ENCODE measurements at places on chromosomes 4 and X.

- DNase-seq = no peak
Observed at GRCh38 chr4:44679060-44679459, 840 bp downstream of the GUF1 start.

- DNase-seq = no peak
Observed at GRCh38 chrX:132999209-132999608, 40.8 kb upstream of the HS6ST2 start.

DNA sequence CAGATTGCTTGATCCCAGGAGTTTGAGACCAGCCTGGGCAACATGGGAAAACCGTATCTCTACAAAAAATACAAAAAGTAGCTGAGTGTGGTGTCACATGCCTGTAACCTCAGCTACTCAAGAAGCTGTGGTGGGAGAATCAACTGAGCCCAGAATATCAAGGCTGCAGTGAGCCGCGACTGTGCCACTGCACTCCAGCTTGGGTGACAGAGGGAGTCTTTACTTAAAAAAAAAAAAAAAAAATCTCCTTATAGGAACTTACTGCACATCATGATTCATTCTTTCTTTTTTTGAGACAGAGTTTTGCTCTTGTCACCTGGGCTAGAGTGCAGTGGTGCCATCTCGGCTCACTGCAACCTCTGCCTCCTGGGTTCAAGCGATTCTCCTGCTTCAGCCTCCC is 24.3 kb downstream of the UPF3B start:
- no peak for DNase-seq

GRCh38 chr4:118916691-118917289 is 28.1 kb downstream of the SYNPO2 start:
- DNase-seq = no peak

DNA sequence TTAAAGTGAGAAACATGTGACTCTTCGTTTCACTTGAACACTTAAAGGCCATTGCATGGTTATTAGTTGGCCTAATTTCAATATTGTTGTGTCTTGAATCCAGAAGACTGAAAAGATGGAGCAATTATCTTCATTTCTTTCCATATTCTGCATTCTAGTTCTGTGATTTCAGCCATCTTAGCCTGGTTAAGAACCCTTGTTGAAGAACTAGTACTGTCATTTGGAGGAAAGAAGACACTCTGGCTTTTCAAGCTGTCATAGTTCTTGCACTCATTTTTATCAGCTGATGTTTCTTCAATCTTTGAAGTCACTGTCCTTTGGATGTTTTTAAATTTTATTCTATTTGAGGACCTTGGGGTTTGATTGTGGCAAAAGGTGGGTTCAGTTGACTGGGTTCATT is 81.6 kb downstream of the MTMR8 start:
- DNase-seq = no peak

Measured in A549 (cell line).